ENCODE measurements at places on chromosomes 1 and 21.

- peak; percentile 21 for DNase-seq
Measured at GRCh38 chr21:32772281-32773047, 909 bp upstream of the PAXBP1 start.

DNA sequence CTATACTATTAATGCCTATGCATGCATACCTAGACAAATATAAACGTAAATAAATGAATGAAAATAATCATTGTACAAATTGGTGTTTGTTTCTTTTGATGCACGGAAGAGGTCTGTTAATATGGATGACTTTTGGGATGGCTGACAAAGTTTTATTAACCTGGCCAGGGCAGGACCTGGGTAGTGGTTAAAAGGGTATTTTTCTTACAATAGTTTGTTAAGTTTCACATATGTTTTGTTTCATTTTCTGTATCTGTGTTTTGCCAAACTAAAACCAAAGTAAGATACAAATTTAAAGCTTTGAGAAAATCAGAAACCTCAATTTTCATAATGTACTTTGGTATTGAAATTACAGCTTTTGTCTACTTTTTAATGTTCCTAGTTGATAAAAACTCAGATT is 222.7 kb upstream of the OLFM3 start:
- DNase-seq = no peak

DNA sequence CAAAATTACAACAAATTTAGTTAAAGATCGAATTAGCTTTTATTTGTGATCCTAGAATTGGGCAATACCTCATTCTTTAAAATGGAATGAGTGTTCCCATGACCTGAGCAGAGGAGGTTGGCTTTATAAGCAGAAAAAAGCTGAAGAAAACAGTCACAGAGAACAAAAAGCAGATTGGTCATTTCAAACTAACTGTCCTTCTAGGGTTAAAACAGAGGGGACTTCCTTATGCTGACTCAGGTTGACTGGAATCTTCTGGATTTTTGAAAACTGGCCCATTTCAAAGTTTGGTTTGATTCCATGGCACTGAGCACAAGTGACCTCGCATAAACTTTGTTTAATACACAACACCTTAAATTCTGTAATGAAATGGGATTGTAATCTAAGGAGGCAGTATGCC is 17.6 kb downstream of the NFASC start:
- no peak for DNase-seq

DNA sequence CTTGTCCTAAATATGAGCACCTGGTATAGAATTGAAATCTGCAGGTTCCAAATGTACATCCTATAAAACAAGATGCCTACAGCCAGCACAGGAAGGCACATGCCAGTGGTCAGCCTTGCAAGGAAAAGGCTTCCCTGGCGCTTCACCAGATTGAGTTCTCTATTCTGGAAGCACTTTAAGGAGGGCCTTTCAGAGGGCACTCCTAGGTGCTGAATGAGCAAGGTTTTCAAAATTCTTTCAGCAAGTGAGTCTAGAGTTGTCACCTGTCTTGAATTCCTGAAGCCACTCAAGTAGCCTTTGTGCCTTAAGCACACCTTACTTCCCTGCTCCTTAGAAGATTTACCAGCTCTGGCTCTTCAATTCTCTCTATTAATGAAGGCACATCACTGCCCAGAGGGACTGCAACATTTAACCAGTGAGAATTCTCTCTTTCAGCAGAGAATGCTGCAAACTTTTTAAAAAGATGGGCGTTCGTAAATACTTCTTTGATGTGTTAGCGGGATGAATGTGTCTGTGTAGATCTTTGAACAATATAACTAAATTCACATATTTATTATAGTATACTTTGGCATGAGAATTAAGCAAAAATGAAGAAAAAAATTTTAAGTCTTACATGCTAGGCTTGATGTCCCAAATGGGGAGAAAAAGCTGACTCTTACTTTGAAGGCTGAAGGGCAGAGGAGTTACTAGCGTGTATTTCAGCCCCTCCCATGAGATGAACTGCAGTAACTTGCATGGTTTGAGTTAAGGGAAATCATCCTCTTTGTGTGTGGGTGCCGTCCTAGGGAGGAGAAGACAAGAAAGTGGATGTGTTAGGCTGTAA is 162.0 kb downstream of the NTPCR start:
- no peak for DNase-seq

DNA sequence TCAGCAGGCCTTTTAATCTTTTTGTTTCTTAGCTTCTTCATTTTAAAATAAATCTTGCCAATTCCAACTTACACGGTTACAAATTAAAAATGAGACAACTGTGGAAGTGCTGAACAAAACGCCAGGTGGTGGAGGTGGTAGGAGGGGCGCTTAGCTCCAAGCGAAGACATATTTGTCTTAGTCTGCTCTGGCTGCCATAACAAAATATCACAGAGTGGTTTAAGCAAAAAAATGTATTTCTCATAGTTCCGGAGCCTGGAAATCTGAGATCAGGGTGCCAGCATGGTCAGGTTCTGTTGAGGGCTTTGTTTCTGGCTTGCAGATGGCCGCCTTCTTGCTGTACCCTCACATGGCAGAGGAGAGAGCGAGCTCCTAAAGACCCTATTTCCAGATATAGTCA is 14.9 kb downstream of the IER5 start:
- no peak for DNase-seq

DNA sequence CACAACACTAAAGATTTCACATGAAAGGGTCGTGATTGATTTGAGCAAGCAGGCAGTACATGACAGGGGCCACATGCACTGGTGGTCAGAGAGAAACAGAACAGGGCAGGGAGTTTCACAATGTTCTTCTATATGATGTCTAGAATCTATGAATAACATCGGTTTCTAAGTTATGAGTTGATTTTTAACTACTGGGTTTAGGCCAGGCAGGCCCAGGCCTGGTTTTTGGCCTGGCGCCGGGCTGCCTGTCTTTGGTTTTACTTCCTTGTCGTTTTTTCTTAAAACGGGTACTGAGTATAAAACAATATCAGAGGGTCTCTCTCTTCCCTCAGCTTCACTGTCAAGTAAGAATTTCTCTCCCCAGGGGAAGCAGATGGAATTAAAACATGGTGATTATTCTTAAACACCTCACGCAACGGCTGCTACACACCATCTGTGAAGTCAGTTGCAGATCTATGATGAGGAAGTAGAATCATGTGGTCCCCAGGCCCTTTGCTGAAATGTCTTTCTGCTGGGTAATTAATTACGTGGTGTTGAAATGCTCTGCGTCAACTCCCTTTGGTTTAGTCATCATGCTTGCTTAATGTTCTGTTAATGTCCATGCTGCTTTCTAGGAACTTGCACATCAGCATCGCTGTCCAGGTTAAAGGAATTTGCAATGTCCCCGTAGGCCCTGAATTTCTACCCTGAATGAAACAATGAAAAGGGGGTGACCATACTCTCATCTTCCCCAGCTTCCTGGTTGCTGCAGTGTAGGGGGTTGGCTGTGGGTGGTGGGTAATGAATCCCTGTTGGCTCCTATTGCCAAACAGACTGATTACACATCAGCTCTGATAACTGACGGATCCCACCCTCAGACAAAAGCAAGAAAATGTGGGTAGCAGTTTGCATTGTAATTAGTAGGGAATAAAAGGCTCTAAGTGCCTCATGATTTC is 70.3 kb downstream of the SERINC2 start:
- DNase-seq = no peak

- DNase-seq = no peak
Measured at GRCh38 chr1:25006770-25007169, 76.7 kb upstream of the RUNX3 start.

DNA sequence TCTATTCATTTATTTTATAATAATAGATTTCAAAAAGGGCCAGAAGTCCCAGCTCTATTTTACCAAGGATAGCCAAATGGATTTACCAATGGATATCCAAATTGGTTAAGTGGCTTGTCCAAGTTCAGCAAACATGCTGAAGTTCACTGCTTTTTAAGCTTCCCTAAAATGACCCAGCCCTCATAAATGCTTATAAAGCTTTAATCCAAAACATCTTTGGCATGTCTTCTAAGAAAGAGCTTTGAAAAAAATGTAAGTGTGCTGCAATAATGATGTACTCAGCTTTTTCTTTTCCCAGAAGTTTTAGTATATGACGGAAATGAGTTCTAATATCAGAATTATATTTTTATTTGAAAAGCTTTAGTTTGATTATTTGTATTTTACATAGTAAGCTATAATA is 451.5 kb upstream of the ADAMTS5 start:
- no peak for DNase-seq

DNA sequence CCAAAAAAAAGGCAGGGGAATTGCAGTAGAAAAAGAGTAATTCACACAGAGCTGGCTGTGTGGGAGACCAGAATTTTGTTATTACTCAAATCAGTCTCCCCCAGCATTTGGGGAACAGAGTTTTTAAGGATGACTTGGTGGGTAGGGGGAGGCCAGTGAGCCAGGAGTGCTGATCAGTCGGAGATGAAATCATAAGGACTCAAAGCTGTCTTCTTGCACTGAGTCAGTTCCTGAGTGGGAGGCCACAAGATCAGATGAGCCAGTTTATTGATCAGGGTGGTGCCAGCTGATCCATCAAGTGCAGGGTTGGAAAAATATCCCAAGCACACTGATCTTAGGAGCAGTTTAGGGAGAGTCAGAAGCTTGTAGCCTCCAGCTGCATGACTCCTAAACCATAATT is 23.7 kb upstream of the EDARADD start:
- DNase-seq = no peak

- DNase-seq = no peak
Measured at GRCh38 chr1:85318217-85318616, 41.8 kb upstream of the BCL10 start.

DNA sequence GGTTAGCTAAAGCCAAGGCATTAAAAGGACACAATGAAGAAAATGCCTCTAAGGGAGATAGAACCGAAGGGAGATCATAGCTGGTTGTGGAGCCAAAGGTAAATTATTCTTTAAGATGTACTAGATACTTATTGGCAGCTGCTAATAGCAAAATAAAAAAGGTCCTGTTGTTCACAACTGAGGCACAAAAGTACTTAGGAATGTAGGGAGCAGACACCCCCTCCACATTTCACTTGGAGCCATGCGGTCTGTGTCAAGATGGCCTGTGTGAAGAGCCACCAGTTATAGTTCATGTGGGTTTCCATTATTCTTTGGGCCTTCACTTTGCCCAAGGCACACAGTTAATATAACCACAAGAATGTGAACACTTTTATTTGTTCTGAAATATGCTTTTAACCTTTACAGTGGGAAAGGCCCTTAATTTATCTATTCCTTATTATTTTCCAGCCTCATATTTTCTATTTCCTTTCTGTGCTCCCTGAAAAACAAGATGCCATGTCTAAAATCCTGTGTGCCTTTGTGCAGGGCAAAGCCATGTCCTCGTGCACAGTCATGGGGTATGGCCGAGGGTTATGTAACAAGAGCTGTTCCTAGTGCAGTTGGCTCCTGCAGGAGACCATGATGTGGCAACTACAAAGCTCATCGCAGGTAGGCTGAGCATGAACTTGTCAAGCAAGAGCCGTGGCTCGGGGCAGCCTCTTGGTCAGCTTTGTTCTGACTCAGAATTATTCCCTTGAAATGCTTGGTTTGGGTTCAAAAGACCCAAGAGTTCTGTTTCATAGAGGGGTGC is 16.2 kb upstream of the WDR26 start:
- DNase-seq = no peak

GRCh38 chr1:43058545-43059360 is 100.1 kb upstream of the SLC2A1 start:
- no peak for DNase-seq

GRCh38 chr21:29638138-29638537 is 301.7 kb downstream of the GRIK1 start:
- DNase-seq = no peak
